ENCODE measurements at places on chromosomes 2 and 18.
A peak's percentile ranks its signal among the peaks of the same experiment; 100 is the strongest.

- no peak for DNase-seq
Observed at GRCh38 chr2:26852405-26853306, 4.7 kb downstream of the DPYSL5 start.

DNA sequence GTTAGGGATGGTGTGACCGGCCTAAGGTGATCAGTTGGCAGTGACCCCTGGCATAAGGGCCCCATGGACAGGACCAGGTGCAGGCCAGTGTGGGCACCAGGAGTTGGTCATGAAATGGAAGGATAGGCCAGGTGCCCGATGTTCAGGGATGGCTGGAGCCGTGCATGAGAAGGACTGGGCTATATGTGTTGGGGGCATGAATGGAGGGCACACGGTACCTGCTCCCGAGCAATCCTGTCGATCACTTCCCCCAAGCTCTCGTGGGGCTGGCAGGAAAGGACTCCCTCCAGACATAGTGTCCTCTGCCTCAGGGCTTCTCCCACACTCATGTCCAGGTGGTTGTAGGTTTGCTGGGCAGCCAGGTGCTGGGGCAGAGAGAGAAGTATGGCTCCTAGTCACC is 7.6 kb downstream of the PRKAG3 start:
- no peak for DNase-seq

GRCh38 chr2:45289997-45290709 is 280.9 kb upstream of the SIX2 start:
- no peak for DNase-seq

GRCh38 chr2:199910338-199911051 is 598 bp upstream of the C2orf69 start:
- no peak for DNase-seq

DNA sequence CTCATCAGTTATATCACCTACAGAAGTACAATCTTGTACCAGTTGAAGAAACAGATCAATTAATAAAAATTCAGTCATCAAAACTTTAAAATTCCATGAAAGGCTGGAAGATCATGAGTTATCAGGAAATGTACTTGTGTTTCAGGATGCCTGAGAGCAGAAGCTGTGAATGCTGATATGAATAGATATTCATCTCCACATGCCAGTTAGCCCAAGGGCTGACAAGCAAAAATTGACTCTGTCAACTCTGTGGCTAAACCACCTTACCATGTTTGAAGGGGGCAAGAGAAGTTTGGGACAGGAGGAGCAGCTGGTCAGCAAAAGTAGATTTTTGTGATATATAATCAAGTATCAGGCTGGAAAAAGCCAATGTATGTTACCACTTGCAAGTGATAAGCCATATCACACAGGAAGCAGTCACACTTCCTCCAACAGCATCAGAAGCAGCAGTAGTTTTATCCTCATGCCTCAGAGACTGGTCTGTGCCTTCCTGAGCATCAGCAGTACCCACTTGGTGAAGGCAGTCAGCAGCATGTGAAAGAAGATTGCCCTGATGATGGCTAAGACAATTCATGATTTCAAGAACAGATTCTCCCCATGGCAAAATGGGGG is 328.2 kb upstream of the CNTNAP5 start:
- no peak for DNase-seq

DNA sequence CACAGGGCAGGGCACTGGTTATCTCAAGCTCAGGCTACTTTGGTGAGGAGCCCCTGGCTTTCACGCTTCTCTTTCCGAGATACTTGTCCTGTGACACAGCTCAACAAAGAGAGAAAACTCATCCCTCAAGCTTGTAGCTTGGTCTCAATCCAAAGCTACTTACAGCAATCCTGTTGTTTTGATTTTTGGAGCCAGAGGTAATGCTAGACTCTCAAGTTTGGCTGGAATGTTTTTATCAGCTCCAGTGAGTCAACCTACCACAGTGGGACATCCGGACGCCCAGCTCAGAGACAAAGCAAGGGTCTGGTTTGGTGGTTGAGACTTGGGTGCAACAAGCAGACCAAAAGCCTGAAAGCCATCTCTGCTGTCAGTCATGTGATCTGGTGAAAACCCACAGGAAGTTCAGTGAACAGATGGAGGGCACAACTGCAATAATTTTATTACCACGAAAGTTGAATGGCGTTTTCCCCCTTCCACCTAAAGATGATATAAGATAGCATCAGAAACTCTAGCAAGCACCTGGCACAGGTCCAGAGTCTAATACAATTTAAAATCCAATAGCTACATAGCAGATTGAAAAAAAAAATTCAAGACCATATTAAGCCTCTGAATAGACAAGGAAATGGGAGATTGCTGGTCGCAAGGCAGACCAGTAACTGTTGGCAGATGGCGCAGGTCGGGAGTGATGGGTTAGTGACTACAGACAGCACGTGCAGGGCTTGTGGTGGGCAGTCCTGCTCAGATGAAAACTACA is 102.3 kb upstream of the SMAD7 start:
- peak; percentile 45 for DNase-seq

- no peak for DNase-seq
Observed at GRCh38 chr2:46042207-46042637, 255.0 kb upstream of the EPAS1 start.

- no peak for DNase-seq
Observed at GRCh38 chr2:43168016-43168369, 58.4 kb downstream of the ZFP36L2 start.

- DNase-seq: no peak
Observed at GRCh38 chr18:75658330-75658729, 230.8 kb upstream of the SMIM21 start.

- DNase-seq: no peak
Observed at GRCh38 chr2:129877795-129878775, 101.4 kb upstream of the RAB6C start.

DNA sequence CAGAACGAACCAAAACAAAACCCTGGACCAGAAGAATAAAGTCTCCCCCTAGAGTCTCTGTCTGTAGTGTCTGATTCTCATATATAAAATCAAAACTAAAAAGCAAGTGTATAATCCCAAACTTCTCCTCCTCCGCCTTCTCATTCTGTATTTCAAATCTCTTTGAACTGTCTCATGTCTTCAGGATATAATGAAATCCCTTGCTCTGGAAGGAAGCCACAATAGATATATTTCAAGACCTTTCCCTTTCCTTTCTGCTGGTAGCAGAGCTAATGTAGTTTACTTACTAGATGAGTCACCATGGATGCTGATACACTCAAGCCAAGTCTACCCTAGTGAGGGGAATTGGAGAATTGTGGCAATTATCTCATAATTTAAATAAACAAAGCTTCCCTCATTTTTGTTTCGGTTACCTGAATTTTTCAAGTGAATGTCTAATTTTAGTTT is 33.5 kb upstream of the CCDC93 start:
- no peak for DNase-seq

DNA sequence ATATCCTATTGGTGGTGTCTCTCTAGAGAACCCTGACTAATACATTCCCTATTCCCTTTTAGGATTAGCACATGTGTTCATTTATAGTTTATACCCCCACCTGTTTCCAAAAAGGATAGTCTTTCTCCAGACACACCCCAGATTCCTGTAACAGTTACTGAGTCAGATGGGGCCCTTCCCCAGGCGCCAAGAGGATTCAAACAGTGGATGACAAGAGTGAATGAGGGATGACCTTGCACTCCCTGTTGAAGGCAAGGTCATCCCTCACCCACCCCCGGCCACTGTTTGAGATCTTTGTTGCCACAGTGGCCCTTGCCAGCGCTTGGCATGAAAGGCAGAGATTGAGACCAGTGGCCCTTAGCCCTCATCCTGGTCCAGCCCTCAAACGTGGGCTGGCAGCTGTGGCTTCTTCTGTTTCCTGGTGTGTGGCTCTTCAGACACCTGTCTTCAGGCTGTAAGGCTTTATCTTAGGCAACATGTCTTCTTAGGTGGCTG is 15.3 kb upstream of the REEP1 start:
- DNase-seq: no peak
